ENCODE measurements at places on chromosomes 5 and 9. TPM values are rescaled to one million over a fixed set of nuclear protein-coding genes. Genes with fewer than 3 reads are reported as not detected.

TMC1 gene
- total RNA-seq = not detected

DNA sequence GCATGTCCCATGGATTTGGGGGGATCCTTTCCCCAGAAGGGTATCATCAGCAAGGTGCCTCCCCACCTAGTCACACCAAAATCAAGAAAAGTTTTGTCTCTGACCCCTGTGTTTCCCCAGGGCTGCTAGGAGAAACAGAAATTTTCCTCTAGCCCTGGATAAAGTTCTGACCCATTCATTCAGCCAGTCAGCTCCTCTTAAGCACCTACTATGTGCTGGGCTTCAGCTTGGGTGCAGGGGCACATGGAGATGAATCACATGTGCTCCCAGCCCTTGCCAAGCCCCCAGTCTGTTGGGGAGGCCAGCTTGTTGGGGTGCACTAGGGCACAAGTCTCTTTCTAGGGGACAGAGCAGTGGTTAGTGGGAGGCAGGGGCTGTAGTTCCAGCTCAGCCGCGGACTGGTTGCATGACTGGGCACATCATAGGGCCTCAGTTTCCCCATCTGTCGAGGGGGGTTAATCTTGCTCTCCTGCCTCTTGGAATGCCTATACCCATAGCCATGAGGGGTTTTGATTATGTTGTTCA, 3.9 kb downstream of the DAB2IP start:
- no peaks in the 10 kb centered on the region for H3K4me1 ChIP-seq
- H3K27me3 ChIP-seq = no peaks in the 10 kb centered on the region
- H3K4me3 ChIP-seq = no peak overlapping the region
- peaks cover 22% of the 10 kb centered on the region for H3K36me3 ChIP-seq

DNA sequence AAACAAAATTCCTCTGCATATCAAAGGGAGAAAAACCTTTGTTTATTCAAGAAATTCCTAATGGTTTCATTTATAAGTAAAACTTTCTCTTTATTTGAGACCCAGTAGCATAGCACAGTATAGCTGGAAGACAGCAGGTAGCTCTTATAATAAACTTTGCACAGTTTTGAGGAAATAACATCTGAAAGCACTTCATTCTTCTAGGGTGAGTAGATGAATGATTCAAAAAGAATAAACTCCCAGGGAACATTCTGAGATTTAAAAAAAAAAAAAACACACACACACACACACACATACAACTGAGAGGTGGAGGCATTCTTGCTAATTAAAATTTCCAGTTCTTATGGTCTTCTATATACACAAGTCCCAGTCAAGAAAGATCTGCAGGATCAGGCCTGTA, 197.3 kb downstream of the BNC2 start:
- H3K36me3 ChIP-seq = no peaks in the 10 kb centered on the region
- H3K4me1 ChIP-seq = no peaks in the 10 kb centered on the region
- DNase-seq = no peak
- no peak overlapping the region for H3K4me3 ChIP-seq

CCL19 gene
- not detected for total RNA-seq

DMRTA1 gene
- total RNA-seq = 5.6 TPM

- peak overlapping the region; percentile 100 for H3K27ac ChIP-seq
- no peak for DNase-seq
- H3K4me1 ChIP-seq = no peaks in the 10 kb centered on the region
- H3K27me3 ChIP-seq = no peaks in the 10 kb centered on the region
- H3K36me3 ChIP-seq = peaks cover 42% of the 10 kb centered on the region
- peak overlapping the region; percentile 99 for H3K4me3 ChIP-seq
These were observed 432 bp downstream of the HSPA9 start for GRCh38 chr5:138574744-138575193.

DNA sequence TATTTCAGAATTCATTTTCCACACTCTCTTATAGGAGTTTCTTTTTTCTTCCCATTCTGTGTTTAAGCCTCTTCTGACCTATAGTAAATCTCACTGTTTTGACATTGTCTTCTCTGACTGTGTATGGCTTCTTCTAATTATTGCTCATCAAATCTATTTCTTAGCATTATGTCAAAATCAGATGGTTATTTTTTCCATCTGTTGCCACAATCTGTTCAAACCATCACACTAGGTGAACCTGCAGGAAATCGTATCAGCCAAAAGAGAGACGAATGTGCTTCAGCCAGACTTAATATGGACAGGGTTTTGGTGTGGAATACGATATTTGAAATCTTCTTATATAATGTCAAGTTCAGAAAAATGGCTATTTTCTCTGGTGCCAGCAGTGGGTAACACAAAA, 15.9 kb upstream of the SEMA4D start:
- H3K27me3 ChIP-seq = no peaks in the 10 kb centered on the region
- H3K27ac ChIP-seq = no peak overlapping the region
- no peak overlapping the region for H3K4me3 ChIP-seq

- peak overlapping the region; percentile 99 for H3K4me3 ChIP-seq
- no peaks in the 10 kb centered on the region for H3K27me3 ChIP-seq
- peaks cover 5% of the 10 kb centered on the region for H3K36me3 ChIP-seq
- H3K4me1 ChIP-seq = peaks cover 3% of the 10 kb centered on the region
These were observed 12.9 kb downstream of the ITGA1 start for GRCh38 chr5:52800394-52801213.

DNA sequence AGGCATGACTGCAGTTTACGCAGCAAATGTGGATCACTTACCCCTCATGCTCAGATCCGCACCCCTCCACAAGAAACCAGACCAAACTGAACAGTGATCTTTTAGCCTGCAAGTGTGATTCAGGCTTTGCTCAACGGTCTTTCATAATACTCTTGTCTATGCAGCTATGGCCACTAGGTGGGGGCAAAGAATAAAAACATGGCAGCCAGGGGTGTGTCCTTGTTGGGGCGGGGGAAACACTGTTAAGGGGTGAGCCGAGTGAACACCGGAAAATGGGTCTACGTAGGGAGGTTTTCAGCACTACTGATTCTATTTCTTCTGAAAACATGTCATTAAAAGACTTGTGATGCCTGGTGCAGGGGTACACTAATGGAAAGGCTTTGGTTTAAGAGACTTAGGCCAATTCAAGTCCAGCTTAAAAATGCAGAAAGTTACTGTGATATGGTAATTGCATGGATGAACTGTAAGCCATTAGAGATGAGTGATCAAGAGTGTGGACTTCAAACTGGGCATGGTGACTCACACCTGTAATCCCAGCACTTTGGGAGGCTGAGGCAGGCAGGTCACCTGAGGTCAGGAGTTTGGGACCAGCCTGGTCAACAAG, 49.9 kb upstream of the GPR151 start:
- no peak overlapping the region for H3K4me3 ChIP-seq
- H3K27ac ChIP-seq = no peak overlapping the region
- no peaks in the 10 kb centered on the region for H3K36me3 ChIP-seq
- DNase-seq = peak; percentile 89
- no peaks in the 10 kb centered on the region for H3K27me3 ChIP-seq
- no peaks in the 10 kb centered on the region for H3K4me1 ChIP-seq

GRCh38 chr5:43227655-43228054, 35.6 kb downstream of the NIM1K start:
- no peak for DNase-seq
- H3K27me3 ChIP-seq = no peaks in the 10 kb centered on the region
- no peak overlapping the region for H3K4me3 ChIP-seq
- no peaks in the 10 kb centered on the region for H3K4me1 ChIP-seq

- no peak overlapping the region for H3K4me3 ChIP-seq
- no peak overlapping the region for H3K27ac ChIP-seq
- H3K4me1 ChIP-seq = no peaks in the 10 kb centered on the region
- DNase-seq = no peak
- no peaks in the 10 kb centered on the region for H3K36me3 ChIP-seq
These were observed 292.8 kb upstream of the KLF4 start for GRCh38 chr9:107782381-107782780.

FRRS1L gene
- total RNA-seq = 1.6 TPM

STK32A gene
- 7.4 TPM for total RNA-seq

DNA sequence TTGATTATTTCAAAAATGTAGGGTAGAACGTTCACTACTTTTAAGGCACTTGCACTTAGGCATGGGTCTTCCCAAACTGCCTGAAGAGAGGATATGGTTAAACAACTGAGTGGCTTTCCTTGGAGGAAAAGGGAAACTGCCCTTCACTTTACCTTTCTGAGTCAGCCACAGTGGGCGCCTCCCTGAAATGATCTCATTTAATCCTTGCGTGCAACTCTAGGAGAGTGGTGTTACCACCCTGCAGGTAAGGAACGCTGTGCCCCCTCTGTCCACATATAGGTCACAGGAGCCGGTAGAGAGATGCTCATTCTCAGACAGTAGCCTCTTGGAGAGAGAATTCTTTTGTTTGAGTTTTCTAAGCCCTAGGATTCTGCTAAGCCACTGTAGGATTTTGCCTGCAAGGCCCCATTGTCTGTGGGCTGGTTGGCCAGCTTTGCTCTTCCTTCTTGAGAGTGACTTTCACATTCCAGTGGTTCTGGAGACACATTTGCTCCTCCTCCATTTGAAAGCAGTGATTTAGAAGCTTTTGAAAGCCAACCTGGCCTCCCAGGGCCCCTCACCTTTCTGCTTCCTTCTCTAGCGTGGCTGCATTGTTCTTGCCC, 110.3 kb upstream of the CTSL start:
- H3K27me3 ChIP-seq = no peaks in the 10 kb centered on the region
- DNase-seq = no peak
- H3K27ac ChIP-seq = no peak overlapping the region
- no peaks in the 10 kb centered on the region for H3K4me1 ChIP-seq

ABCA2 gene
- 30.0 TPM for total RNA-seq

- no peaks in the 10 kb centered on the region for H3K27me3 ChIP-seq
- no peak overlapping the region for H3K4me3 ChIP-seq
These were observed 59.6 kb downstream of the C9orf152 start for GRCh38 chr9:110148384-110148783.

FIBCD1 gene
- 1.9 TPM for total RNA-seq

GRCh38 chr9:93676310-93677047, 100.1 kb downstream of the PHF2 start:
- no peaks in the 10 kb centered on the region for H3K4me1 ChIP-seq
- H3K27me3 ChIP-seq = no peaks in the 10 kb centered on the region
- no peaks in the 10 kb centered on the region for H3K36me3 ChIP-seq
- H3K4me3 ChIP-seq = no peak overlapping the region
- H3K27ac ChIP-seq = no peak overlapping the region
- DNase-seq = peak; percentile 26

DNA sequence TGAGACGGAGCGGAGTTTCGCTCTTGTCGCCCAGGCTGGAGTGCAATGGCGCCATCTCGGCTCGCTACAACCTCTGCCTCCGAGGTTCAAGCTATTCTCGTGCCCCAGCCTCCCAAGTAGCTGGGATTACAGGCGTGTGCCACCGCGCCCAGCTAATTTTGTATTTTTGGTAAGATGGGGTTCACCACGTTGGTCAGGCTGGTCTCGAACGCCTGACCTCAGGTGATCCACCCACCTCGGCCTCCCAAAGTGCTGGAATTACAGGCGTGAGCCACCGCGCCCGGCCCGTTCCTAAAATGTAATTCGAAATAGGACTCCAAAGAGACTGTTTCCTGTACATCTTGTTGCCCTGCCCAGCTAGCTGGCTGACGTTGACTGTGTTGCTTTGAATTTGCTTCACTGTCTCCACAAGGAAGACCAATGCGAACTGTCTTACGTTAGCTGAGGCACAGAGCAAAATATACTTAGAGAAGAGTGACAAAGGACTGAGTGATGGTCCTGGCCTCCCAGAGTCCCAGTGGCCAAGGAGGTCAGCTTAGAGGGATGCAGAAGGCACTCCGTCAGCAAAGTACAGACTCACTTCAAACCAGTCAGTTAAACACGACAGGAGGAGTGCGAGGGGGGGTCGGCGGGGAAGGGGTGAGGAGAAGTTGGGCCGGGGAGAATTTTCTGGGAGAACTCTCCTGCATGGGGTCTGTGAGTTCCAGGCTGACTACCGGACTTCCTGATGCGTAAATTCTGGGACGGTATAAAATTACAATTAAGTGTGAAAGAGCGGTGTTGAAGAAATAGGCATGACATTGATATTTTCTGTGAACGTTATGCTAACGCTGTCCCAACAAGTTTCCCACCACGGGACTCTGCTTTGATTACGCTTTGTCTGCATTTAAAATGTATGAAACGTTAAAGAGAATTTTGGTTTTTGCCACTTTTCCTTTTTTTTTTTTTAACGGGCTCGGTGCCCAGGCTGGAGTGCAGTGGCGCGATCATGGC, 6.8 kb upstream of the TRIM41 start:
- no peaks in the 10 kb centered on the region for H3K36me3 ChIP-seq
- no peak for DNase-seq
- H3K27me3 ChIP-seq = peaks cover 28% of the 10 kb centered on the region
- peak overlapping the region; percentile 70 for H3K4me3 ChIP-seq
- H3K4me1 ChIP-seq = no peaks in the 10 kb centered on the region

CCL28 gene
- 1.5 TPM for total RNA-seq

DNA sequence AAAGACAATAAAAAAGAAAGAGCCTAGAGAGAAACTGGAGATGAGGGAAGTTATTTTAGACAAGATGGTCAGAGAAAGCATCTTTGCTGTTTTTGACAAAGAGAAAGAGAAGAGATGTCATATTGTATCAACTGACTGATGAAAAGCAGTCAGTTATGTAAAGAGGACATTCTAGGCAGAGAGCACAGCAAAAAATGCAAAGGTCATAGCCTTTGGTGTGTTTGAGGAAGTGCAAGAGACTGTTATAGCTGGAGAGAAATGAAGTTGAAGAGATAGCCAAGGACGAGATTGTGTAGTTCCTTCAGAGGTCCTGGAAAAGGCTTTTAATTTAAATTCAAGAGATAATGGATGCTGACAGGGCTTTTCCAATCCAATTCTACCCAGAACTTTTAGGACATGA, 342.4 kb downstream of the RASEF start:
- DNase-seq = no peak
- peaks cover 6% of the 10 kb centered on the region for H3K4me1 ChIP-seq
- H3K4me3 ChIP-seq = no peak overlapping the region
- no peak overlapping the region for H3K27ac ChIP-seq

GRCh38 chr5:97071101-97071500, 71.3 kb downstream of the LIX1 start:
- H3K36me3 ChIP-seq = no peaks in the 10 kb centered on the region
- H3K27me3 ChIP-seq = no peaks in the 10 kb centered on the region
- no peak overlapping the region for H3K4me3 ChIP-seq
- no peak overlapping the region for H3K27ac ChIP-seq
- peaks cover 3% of the 10 kb centered on the region for H3K4me1 ChIP-seq

DNA sequence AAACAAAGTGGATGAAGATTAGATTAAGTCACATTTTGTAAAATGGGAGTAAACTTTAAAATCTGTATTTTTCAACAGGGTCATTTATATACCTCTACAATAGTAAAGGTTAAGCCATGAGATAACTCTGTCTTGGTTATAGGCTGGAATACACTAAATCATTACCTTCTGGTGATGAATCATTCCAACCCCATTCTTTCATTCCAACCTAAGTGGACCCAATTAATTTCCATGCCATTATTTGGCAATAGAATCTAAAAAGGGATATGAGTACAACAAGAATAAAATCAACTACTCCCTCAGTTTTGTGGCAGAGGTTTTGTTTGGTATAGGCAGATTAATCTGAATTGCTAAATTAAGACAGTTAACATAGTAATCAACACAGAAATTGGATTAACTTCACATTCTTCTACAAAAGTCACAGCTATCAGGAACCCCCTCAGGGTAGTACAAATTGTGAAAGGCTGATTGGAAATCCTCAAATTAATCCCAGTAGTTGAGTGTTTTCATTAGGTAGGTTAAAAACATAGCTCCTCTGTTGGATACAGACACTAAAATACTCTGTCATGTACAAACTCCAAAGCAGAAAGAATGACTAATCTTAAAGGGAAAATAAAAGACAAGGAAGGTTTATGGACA, 54.2 kb downstream of the ELAVL2 start:
- DNase-seq = no peak
- H3K4me1 ChIP-seq = no peaks in the 10 kb centered on the region
- H3K36me3 ChIP-seq = no peaks in the 10 kb centered on the region
- peak overlapping the region; percentile 16 for H3K4me3 ChIP-seq

- no peaks in the 10 kb centered on the region for H3K36me3 ChIP-seq
- H3K27me3 ChIP-seq = no peaks in the 10 kb centered on the region
- no peak overlapping the region for H3K27ac ChIP-seq
- H3K4me1 ChIP-seq = peaks cover 5% of the 10 kb centered on the region
These were observed 243.8 kb downstream of the CRB2 start for GRCh38 chr9:123599781-123600180.

CCDC183 gene
- 23.0 TPM for total RNA-seq

Data from endodermal cell (in vitro differentiated cells).